ENCODE measurements at places on chromosomes 5 and 9.
A peak's percentile ranks its signal among the peaks of the same experiment; 100 is the strongest.

- peak; percentile 91 for DNase-seq
These were observed 29.9 kb downstream of the EXOC3 start for GRCh38 chr5:472656-473550.

DNA sequence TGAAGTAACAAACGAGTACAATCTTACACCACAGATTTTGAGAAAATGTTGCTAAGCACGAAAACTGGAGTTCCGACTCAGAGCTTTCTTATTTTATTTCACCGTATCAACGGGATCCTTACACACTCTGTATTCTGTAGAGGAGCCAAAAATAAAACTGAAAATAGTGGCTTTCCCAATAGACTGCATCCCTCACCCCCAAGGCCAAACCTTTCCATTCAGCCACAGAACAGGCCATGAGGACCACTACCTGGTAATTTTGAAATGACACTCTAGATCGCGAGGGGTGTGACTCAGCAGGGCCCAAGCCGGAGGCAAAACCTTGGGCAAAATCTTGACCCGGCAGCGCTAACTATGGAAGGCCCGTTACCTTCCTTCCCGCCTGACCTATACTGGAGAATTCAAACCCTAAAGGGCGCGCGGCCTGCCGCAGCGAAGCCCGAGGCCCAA is 432 bp downstream of the HSPA9 start:
- DNase-seq: no peak

DNA sequence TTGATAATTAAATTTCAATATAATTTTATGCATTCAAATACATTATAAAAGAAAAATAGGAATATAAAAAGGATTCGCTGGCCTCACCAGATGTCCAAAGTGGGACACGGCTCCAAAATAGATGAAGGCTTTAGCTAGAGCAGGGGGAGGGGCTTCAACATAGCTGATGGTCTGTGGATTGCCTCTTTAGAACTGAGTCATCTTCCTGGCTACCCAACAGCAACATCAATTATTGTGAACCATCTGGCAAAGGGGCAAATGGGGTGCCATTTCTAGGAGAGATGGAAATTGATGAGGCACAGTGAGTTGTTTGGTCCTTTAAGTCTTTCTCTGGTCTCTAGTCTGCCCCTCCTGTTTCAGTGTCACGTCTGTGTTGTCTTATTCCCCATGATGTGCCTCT is 44.2 kb upstream of the CD180 start:
- no peak for DNase-seq

DNA sequence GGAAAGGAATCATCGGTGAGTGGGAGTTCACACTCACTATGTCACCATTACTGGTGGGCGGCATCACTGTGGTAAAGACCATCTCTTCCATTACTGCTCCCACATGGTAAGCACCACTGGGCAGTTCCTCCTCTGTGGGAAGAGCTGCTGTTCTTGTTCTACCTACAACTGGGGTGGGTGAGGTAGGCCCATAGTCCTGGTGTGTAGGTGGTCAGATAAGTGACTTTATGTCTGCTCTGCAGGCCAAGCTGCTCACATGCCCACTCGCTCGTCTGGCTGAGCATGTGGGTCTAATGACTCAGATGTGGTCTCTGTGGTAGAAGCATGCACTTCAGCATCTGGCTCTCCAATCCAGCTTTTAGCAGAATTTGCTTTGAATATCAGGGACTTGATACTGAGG is 82.9 kb downstream of the TMEM215 start:
- no peak for DNase-seq

DNA sequence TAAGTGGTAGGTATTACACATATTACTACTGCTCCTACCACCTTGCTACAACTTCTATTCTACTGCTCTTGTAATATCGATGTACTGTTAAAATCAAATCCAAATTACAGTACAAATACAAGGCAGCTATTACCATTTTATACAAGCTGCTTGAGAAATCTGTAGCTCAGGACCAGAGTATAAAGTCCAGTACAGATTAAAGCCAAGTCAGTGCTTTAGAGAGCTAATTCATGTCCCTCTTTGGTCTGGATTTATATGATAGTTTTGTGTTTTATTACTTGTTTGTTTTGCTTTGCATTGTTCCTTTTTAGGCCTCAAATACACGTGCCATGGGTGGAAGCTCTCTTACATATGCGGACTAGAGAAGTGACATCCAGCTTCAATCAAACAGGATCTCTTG is 75.8 kb downstream of the DPYSL3 start:
- no peak for DNase-seq

DNA sequence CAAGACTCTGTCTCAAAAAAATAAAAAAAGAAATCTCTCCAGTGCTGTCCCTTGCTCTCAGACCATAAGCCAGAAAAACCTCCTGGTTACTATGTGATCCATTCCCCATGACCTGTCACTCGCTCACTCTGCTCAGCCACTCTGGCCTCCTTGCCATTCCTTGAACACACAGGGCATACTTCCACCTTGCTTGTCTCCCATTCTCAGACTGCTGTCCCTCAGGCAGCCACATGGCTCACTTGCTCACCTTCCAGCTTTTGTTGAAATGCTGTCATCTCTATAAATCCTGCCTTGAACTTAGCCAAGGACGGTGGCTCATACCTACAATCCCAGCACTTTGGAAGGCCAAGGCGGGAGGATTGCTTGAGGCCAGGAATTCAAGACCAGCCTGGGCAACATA is 82.9 kb downstream of the UGCG start:
- DNase-seq: no peak

DNA sequence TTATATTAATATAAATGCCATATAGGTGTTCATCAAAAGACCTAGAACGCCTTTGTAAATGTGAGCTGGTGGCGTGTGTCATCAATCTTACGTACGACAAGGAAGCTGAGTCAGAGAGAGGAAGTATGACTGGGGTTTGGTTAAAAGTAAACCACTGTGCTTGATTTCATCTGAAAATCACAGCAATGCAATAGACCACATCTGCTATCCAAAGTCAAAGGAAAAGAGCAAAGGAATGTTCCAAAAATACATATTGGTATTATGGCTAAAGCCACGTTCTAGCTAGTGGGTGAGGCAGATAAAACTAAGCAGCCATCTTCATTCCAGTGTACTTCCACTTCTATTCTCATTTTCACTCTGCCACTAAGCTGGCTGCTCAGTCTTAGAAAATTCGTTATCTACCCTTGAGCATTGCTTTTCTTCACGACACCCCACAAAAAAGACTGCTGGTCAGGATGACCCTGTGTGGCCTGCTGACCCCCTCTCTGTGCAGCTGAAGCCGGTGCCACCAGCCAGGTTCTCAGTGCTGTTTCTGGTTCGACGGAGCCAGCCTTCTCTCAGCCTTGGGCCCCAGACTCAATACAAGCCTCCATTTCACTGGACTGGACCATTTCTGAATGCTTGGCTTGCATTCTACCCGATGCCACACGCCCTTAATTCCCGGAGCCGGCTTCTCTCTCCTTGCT is 23.8 kb downstream of the SHC3 start:
- no peak for DNase-seq

DNA sequence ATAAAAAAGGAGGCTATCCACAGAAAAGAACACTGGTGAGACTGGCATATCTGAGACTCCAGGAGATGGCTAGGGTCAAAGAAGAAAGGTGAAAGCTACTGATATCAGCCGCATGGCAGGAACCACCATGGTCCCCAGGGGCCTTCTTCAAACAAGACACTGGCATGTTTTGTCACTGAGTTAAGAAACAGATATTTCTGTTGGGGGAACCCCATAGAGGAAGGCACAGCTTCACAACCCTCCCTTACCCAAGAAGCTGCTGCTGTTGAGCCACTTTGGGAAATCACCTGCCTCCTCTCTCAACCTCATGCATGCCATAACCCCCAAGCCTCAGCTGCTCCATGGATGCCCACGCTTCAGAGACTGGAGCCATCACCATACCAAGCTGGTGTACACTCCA is 13.3 kb upstream of the BTNL3 start:
- no peak for DNase-seq

Data from HAP-1 (cell line).